GM04504 (cell line): ENCODE measurements at places on chromosomes 3 and 15.

- peak; percentile 89 for DNase-seq
These were observed at the start of gene LRIG1 for GRCh38 chr3:66500576-66501482. LRIG1 (minus strand) TSS chr3:66501022; CDS start chr3:66500407, 615 bp downstream.

GRCh38 chr15:69862540-69862939, 235.2 kb downstream of the TLE3 start:
- no peak for DNase-seq

DNA sequence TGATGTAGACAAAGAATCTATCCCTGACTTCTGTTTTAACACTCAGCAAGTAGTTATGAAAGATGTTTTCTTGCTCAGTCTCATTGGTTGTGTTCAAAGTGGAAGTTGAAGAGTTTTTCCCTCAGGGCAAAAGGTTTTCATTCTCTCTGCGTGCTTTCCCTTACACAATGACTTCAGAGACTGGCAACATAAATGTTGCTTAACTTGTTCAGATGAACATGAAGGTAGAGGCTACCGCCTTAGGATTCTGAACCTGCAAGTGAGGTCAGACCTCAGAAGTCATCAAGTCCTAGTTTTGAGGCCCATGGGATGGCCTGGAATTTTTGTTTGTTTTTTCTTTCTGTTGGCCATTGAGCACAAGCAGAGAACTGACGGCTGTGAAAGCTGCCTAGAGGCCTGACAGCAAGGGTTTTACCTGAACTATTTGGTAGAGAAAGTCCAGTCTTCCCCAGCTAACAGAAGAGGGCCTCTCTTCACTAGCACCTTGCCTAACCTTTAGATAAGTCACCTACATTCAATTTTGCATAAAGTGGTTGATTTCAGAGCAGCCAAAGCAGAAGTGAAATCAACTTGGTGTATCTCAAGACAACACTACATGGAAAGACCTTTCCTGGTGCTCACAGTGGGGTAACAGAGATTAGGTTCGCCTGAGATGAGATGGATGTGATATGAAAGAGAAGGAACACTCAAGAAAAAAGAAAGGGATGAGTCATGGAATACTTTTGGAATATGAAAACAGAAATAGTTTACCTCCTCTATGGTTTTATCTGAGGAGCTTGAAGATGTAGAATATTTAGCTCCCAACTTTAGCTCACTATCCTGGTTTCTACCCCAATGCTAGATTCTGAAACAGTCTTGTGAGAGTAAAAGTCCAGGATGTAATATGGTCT, 53.6 kb upstream of the AP4E1 start:
- DNase-seq: no peak

DNA sequence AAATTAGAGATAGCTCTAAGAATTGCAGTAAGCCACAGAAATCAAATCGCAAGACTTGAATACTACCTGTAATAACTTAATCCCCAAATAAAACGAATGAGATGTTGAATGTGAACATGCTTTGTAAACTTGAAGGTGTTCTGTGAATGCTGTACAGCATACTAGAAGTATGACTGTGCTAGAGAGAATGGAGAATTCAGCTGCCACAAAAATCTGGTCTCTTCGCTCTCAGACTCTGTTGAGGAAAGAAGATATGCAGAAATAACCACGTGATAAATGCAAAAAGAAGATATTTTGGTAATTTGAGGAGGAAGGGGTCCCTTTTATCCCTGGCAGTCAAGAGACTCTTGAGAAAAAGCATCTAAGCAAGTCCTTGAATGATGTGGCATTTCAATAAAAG, 37.3 kb downstream of the ZBTB38 start:
- no peak for DNase-seq

- no peak for DNase-seq
These were observed 307.1 kb downstream of the RAP2B start for GRCh38 chr3:153469162-153469561.

DNA sequence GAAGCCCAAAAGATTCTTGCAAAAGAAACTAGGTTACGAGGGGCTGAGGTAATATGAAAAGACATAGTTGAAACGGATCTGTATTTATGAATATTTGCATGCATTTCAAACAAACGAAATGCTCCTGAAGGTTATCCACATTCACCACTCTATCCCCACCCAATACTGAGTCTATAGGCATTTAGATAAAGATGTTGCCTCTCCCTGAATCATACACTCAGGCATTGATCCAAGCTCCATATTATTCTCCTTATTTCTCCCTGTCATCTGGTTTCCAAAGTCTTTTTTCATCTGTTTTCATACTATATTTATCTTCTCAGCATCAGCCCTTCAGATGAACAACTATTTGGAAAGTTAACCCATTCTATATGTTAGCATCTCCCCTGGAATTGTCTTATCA, 492.5 kb upstream of the TGFBR2 start:
- no peak for DNase-seq

GRCh38 chr15:62306851-62307504, 141.9 kb upstream of the C2CD4B start:
- DNase-seq: peak; percentile 47

GRCh38 chr3:197752107-197752506, 2.4 kb downstream of the FYTTD1 start:
- DNase-seq: no peak

DNA sequence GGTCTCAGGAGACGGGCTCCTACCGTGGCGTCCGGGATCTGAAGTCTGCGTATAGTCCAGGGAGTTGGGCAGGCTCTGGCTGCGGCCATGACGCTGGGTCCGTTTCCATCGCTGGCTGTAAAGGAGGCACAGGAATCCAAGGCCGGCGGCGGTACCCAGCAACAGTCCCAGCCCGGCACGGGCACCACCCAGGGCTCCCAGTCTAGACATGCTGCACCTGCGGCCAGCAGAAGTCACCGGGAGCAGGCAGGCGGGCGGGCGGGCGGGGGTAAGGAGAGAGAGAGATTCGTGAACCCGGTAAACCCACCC, 526 bp downstream of the RMDN3 start:
- no peak for DNase-seq

DNA sequence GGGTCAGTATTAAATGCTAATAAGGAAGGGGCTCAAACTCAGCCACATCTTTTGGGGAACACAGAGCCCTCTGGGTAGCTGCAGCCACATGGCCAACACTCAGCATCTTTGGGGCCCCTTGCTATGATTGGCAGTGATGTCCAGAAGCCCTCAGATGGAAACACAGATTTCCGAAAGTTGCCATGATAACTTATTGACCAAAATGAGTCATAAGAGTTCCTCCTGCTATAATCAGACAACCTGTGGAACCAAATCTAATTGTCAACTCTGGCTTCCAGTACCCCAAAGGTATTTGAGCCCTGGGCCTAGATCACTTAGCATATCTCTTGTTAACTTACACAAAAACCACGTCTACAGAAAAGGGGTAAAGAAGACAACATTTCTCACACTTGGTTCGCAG, 392.2 kb downstream of the KCNH8 start:
- no peak for DNase-seq

DNA sequence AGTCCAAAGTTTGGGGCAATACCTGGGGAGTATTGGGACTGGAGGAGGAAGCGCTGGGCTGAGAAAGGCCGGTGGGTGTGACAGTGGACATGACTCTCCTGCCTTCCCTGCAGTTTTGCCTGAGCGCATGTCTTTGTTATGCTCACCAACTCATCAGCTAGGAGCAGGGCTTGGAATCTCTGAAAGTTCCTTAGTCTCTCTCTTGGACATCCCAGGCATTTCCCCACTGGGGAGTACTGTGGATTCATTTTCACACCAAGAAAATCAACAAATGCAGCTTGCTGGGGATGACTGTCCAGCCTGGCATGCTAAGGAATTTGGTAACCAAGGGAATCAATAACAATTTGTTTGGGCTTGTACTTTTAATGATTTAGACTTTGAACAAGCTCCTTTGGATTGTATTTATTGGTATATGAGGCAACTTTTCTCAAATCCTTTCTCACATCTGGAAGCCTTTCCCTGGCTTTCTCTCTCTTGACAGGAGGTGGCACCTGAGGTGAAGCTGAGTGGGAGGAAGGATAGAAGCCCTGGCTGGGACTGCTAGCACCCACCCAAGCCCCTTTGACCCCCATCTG, 48.5 kb upstream of the CHST2 start:
- DNase-seq: peak; percentile 86

DNA sequence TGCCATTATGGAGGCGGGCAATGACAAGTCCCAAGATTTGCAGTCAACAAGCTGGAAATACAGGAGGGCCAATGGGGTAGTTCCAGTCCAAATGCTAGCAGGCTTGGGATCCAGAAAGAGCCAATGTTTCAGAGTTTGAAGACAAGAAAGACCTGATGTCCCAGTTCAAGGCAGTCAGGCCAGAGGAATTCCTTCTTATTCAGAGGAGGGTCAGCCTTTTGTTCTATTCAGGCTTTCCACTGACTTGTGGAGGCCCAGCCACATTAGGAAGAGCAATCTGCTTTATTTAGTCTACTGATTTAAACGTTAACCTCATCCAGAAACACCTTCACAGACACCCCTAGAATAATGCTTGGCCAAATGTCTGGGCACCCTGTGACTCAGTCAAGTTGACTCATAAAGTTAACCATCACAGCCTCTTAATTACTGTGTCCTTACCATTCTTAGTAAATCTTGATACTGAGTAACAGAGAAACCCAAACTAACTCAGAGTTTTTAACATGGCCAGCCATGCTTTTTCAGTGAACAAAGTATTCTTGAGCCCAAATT, 50.9 kb upstream of the NPHP3 start:
- DNase-seq: no peak

DNA sequence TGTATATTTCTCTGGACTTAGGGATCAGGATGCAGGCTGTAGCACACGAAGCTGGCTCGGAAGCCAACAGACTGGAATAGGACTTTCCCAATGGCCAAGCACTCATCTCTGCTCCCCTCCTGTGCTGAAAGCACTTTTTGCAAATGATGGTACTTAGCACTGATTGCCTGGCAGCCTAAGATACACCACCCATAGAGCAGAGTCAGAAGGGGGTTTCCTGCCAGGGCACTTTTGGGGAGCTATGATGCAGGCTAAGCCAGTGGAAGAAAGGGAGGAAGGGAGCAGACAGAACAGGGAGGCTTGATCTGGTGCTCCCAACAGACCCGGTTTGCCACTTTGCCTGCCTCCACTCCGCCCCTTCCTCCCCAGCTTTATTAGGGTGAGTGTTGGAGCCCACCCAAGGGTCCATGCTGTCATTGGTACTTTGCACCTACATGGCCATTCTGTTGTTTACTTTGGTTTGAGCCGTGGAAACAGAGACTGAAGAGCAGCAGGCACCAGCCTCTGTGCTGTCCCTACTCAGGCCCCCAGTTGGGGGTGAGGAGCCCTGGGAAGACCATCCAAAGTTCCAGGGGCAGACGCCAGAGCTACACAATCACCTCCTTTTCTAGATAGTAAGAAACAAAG, 15.9 kb downstream of the BSN start:
- DNase-seq: no peak

- no peak for DNase-seq
These were observed 207.4 kb upstream of the IGF1R start for GRCh38 chr15:98440917-98441316.

DNA sequence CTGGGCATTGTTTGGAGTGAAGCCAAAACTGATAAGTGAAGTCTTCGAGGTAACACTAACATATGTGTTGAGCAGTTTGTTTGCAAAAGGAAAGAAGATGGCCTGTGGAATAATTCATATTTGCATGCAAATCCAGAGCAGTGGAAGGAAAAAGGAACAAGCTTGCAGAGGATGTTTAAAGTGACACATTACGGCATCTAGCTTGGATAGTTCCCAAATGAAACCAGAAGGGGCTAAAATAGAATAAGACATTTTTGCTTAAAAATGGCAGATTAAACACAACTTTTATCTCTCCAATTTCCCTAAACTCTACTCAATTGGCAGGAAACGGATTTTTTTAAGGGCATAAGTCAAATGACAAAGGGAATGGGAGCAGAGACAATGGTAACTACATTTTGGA, 25.4 kb upstream of the RYK start:
- DNase-seq: no peak

GRCh38 chr15:90008607-90009006, 7.5 kb downstream of the ZNF710 start:
- no peak for DNase-seq
